Calu3 (cell line): ENCODE measurements at places on chromosomes 4 and X. TPM values are rescaled to one million over a fixed set of nuclear protein-coding genes. Genes with fewer than 3 reads are reported as not detected.
A peak's percentile ranks its signal among the peaks of the same experiment; 100 is the strongest.

Gene HEPH
- total RNA-seq, result not detected in 2 replicates

DNA sequence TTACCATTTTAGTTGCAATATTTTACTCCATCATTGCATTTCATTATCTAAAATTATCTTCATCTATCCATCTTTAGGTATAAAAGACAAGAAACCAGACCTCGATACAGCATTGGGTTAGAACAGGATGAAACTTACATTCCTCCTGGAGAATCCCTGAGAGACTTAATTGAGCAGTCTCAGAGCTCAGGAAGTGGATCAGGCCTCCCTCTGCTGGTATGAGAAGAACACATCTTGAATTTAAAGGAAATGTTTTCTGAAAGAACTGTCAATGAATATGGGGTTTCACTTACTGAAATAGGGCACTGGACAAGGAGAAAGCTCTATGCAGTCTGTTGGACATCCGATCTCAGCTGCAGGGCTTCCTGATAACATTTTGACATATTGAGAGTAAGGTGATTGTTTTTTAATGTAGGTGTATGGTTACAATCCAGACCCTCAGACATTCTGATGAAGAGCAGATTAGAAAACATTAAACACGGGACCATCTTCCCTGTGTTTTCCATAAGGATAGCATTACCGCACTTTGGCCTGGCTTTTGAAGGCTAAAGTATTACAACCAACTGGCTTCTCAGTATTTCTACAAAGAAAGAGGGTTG, 367.2 kb downstream of the BMPR1B start:
- H3K4me1 ChIP-seq, result peaks cover 8% of the 10 kb centered on the region
- H3K27ac ChIP-seq, result no peak overlapping the region
- no peaks in the 10 kb centered on the region for H3K27me3 ChIP-seq
- no peaks in the 10 kb centered on the region for H3K36me3 ChIP-seq
- H3K4me3 ChIP-seq, result no peak overlapping the region

- no peaks in the 10 kb centered on the region for H3K27me3 ChIP-seq
- H3K4me3 ChIP-seq, result no peak overlapping the region
- H3K36me3 ChIP-seq, result peaks cover 4% of the 10 kb centered on the region
These were observed 774.0 kb upstream of the POU3F4 start for GRCh38 chrX:82734140-82734539.

DNA sequence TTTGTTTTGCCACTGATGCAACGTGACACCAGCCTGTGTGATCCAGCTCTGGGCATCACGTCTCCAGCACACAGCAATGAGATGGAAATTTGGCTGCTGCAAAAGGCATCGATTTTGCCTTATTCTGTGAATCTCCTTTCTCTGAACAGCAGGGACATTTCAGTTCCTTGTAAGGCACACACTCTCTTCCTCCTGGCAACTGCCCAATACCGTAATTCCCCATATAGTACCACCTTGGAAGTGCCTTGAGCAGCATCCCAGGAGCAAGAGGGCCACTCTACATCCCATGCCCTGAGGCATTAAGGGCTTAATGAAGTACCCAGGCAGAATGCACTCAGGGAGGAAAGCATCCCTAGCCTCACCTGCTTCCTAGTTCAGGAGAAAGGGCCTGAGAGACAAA, 10.5 kb upstream of the MAMLD1 start:
- H3K36me3 ChIP-seq, result peaks cover 6% of the 10 kb centered on the region
- peaks cover 15% of the 10 kb centered on the region for H3K27me3 ChIP-seq
- H3K27ac ChIP-seq, result no peak overlapping the region
- peak; percentile 24 for DNase-seq

Gene ANAPC4
- 23.2 and 24.0 TPM in 2 replicates for total RNA-seq

Gene TXLNG
- 22.0 and 22.2 TPM in 2 replicates for total RNA-seq

- H3K27me3 ChIP-seq, result no peaks in the 10 kb centered on the region
- H3K27ac ChIP-seq, result no peak overlapping the region
- no peak overlapping the region for H3K4me3 ChIP-seq
- no peaks in the 10 kb centered on the region for H3K4me1 ChIP-seq
- DNase-seq, result no peak
- H3K36me3 ChIP-seq, result no peaks in the 10 kb centered on the region
These were observed 14.2 kb downstream of the ZNF518B start for GRCh38 chr4:10442976-10443375.

- H3K27me3 ChIP-seq, result peaks cover 34% of the 10 kb centered on the region
- no peak overlapping the region for H3K27ac ChIP-seq
- H3K4me3 ChIP-seq, result no peak overlapping the region
- no peak for DNase-seq
- peaks cover 4% of the 10 kb centered on the region for H3K4me1 ChIP-seq
- no peaks in the 10 kb centered on the region for H3K36me3 ChIP-seq
These were observed 61.9 kb upstream of the PAGE4 start for GRCh38 chrX:49767236-49767635.

Gene MEPE
- total RNA-seq, result not detected in 2 replicates

DNA sequence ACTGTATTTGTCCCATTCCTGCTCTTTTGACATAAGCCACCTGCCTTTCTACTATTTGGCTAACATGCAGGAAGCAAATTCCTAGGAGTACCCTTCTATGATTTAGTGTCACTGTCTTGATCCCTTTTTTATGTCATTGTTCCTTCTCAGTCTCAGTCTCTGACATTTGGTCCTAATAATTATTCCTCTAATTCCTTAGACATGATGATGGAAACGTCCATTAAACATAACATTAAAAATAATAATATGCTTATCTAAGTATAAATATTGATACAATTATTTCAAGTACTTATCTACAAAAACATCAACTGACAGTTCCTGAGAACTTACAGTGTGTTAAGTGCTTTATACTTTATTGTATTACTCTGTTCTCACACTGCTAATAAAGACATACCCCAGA, 857.0 kb upstream of the LCORL start:
- no peaks in the 10 kb centered on the region for H3K27me3 ChIP-seq
- H3K4me3 ChIP-seq, result no peak overlapping the region
- H3K4me1 ChIP-seq, result peaks cover 9% of the 10 kb centered on the region
- DNase-seq, result no peak

- no peak overlapping the region for H3K27ac ChIP-seq
- H3K36me3 ChIP-seq, result no peaks in the 10 kb centered on the region
- H3K4me3 ChIP-seq, result no peak overlapping the region
- peaks cover 21% of the 10 kb centered on the region for H3K4me1 ChIP-seq
- no peak for DNase-seq
These were observed 89.3 kb upstream of the MAML3 start for GRCh38 chr4:140243278-140243753.

Gene PIM2
- 12.8 and 13.9 TPM in 2 replicates for total RNA-seq

Gene PALLD
- 13.1 and 27.6 TPM in 2 replicates for total RNA-seq

Gene IL13RA1
- total RNA-seq, result 60.4 and 67.8 TPM in 2 replicates
